ENCODE measurements at places on chromosomes 1 and 21.

DNA sequence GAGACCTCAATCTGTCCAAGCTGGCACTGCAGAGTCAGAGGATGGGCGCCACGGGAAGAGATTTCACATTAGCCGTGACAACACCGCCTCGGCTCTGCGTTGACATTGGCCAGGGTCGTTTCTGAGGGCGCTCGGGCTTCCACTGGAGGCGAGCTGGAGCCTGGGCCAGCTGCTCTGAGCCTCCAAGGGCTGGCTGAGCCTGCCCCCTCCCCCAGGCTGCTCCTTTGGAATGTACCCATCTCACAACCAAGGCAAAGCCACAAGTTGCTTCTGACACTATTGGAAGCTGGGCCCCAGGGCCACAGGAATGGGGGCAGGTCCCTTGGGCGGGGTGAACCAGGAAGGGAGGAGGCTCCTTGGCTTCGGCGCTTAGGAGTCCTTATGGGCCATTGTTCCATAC is 12.7 kb downstream of the GPR3 start:
- no peak for DNase-seq

- no peak for DNase-seq
Measured at GRCh38 chr1:94124538-94124937, 3.6 kb upstream of the ABCA4 start.

GRCh38 chr1:103958699-103959098 is 209.0 kb downstream of the AMY1C start:
- DNase-seq = no peak

DNA sequence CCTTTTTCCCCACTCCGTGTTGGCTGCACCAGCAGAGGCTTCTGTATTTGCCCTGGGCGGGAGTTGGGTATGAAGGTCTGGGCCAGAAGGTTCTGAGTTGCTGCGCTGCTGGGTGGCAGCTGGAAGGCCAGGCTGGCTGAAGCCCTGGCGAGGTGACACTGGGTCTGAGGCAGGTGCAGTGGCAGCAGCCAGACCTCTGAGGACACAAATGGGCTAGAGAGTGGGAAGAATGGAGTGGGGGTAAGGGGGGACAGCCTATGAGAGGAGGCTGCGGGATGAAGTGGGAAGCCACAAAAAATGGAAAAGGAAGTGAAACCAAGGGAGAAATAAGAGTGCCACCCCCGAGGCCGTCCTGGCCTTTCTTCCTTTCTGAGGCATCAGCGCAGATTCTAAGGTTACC is 53.2 kb downstream of the STX6 start:
- DNase-seq = no peak

DNA sequence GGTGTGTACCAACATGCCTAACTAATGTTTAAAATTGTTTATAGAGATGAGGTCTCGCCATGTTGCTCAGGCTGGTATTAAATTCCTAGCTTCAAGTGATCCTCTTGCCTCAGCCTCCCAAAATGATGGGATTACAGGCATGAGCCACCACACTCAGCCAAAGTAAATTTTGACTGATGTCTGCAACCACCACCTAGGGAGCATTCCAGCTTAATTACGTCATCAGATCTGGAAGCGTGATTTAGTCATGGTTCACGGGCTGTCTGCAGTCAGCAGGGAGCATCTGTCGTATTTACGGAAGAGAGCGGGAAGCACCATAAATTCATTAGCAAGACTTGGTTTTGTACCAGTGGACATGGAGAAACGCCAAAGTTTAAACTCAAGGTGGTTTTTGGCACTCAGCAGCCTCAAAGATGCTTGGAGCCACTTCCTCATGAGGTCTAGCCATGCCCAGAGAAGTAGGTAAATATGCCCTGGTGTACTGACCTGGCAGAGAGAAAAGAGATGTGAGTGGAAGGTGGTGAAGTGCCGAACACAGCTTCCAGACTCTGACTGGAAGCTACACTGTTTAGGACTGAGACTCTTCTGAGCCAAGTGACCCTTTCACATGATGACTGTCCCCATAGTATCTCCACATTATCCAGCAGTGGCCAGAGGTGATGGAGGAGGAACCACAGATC is 60.8 kb upstream of the SLC35F3 start:
- DNase-seq = no peak

DNA sequence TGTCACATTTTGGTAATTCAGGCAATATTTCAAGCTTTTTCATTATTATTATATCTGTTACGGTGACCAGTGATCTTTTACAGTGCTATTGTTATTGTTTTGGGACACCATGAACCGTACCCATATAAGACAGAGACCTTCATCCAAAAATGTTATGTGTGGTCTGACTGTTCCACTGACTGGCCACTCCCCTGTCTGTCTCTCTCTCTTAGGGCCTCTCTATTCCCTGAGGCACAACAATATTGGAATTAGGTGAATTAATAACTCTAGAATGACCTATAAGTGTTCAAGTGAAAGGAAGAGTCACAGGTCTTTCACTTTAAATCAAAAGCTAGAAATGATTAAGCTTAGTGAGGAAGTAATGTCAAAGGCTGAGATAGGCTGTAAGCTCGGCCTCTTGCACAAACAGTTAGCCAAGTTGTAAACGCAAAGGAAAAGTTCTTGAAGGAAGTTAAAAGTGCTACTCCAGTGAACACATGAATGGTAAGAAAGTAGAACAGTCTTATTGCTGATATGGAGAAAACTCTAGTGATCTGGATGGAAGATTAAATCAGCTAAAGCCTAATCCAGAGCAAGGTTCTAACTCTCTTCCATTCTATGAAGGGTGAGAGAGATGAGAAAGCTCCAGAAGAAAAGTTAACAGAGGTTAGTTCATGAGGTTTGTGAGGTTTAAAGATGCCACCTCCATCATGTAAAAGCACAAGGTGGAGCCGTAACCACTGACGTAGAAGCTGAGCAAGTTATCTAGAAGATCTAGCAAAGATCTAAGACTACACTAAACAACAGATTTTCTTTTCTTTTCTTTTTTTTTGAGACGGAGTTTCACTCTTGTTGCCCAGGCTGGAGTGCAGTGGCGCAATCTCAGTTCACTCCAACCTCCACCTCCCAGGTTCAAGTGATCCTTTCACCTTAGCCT is 19.7 kb upstream of the DIPK1A start:
- DNase-seq = no peak

- DNase-seq = no peak
Measured at GRCh38 chr1:93132638-93133037, 47.6 kb downstream of the TMED5 start.
